ENCODE measurements at places on chromosomes 4 and X. TPM values are rescaled to one million over a fixed set of nuclear protein-coding genes. Genes with fewer than 3 reads are reported as not detected.
A peak's percentile ranks its signal among the peaks of the same experiment; 100 is the strongest.

DNA sequence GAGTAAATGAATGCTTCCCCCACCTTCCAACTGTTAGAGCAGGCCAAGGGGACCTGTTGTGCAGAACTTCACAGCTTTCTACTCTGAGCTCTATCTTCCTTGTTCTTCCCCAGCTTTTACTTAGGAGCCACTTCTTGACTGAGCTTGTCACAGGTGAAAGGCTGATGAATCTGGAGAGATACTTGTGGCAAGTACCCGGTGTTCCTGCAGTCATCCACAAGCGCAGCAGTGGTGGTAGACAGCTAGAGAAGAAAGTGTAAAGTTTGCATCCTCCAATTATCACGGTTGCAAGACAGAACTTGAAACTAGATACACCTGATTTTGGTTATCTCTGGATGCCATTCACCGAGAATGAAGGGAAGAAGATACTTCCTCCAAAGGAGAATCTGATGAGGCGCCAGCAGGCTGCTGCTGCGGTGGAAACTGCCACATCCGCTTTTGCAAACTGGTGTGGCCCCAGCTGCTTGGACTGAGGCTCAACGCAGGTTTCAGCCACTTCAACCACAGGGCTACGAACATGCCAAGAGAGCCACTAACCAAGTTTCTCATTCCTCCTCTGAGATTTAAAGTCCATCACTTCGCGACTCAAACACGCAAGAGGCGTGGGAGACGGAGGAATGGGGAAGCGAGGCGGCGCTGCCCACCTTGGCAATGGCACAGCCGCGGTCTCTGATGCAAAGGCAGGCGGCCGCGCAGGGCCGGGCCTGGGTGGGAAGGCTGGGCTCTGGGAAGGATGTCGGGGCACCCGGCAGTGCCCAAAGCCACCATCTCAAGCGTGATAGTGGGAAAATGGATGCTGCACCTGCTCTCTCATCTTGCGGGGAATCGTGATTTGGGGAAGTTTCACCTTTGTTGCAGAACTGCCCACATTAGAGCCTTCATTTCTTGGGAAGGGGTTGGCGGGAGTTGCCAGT is 1.3 kb upstream of the FHIP1A start:
- DNase-seq, result peak; percentile 7

- peak; percentile 43 for DNase-seq
Observed at GRCh38 chrX:119004920-119005524, 30.6 kb downstream of the LONRF3 start.

DNA sequence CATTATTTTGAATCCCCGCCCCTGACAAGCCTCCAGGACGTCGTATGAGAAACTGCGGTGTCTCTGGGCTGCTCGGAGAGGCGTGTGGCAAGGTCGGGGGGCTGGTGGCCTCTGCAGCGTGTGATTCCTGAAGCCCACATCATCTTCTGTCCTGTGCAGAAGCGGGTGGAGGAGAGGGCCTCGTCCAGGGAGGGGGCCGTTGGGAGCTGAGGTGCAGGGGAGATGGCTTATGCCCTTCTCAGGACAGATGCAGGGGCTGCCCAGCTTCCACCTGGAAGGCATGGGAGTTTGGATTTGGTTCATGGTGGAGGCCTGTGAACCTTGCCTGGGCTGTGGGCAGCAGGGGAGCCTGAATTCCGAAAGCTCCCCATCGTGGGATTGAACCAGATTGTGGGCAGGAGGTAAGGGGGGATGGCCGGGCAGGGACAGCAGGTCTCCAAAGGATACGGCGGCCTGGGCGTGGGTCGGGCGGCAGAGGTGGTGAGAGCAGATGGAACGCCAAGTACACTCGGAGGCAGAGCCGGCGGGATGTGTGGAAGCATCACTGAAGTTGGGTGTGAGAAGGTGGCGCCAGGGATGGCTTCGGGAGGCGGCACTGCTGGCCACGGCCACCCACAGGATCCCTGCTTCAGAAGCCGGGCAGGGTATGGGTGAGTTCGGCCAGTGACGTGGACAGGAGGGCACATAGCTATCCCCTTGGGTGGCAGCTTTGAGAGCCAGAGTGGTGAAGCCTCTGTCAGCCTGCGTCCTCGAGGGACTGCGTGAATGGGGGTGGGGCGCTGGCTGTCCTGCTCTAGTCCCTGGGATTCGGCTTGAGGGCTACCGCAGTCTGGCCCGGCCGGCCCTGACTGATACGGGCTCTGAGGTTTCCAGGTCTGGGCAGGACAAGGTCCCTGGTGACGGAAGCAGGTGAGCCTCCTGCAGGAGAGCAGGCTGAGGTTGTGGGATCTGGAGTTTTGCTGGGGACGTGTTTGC is 76.3 kb upstream of the ADRA2C start:
- DNase-seq, result no peak

- no peak for DNase-seq
Observed at GRCh38 chrX:145405012-145405411, 157.7 kb downstream of the SPANXN1 start.

DNA sequence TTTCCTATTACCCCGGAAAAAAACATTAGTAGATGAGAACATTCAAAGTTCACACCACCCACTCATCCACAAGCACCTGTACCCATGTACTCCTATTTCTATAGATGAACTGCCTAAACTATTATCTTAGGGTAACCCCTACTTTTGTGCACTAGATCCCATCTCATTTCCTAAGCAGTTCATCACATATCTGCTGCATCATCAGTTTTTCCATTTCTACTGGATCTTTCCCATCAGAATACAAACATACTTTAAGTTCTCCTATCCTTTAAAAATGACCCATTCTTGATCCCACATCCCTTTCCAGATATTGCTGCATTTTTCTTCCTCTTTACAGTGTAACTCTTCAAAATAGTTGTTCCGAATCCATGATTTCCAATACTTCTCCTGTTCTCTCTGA is 81.0 kb downstream of the PRSS12 start:
- no peak for DNase-seq

Gene CETN2
- 9.8 TPM for total RNA-seq
